BE2C (cell line): ENCODE measurements at places on chromosomes 3 and 15.
A peak's percentile ranks its signal among the peaks of the same experiment; 100 is the strongest.

DNA sequence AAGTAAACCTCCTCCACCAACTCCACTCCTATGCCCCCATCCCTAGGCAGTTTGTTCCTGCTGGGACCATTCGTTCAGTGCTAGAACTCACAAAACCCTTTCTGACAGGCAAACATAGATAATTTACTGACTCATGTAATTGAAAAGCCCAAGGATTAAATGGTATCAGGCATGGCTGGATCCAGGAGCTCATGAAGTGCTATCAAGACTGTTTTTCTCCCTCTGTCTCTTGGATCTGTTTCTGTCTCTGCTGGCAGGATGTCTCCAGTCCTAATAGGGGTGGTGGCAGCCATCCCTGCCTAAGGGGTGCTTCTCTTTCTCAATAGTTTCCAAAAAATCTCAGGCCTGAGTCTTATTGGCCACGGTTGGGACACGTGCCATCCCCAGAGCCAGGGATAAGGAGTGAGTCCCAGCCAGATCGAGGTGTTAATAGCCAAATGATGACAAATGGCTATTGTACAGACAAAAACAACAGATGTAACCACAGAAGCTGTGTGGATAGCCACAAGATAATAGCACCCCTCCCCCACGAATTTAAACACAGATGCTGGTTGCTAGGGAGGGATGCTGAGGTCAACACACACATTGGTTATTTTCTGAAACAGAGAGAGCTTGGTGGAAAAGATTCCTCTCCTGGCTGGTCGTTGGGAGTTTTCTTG, 168.6 kb downstream of the SHQ1 start:
- DNase-seq: no peak

DNA sequence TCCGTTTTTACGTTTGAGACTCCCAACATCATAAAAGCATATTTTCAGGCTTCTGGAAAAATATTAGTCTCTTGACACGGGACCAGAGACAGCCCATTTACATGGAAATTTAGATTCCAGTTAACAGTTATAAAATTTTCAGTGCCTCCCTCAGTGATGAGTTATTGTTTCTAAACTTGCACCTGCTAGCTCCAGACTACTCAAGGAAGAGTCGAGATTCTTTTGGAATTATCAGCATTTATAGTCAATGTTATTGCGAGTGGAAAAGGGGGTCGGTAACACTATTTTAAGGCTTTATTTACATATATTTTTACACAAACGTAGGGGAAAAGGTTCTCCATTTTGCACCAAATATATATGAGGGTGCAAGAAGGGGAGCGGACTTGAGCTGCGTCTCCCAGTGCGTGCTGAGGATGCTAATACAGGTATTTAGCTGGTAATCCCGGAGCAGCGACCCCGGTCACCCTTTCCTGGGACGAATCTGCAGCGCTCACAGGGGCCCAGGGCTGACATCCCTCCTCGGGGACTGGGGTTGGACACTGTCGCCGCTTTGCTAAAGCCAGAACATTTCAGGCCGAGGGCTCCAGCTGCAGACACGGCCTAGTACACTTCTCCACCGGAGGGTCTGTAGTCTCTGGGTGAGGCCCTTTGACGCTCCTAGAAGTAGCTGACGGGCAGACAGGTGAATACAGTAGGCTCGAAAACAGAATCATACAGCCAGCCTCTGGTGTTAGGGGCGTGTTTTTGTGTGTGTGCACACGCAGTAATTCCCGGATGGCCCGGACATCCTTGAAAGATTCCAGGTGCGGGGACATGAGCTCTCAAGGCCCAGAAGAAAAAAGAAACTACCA, 729 bp upstream of the ZBTB11 start:
- peak; percentile 26 for DNase-seq

GRCh38 chr3:72702997-72703396, 145.2 kb downstream of the SHQ1 start:
- no peak for DNase-seq

GRCh38 chr3:54931182-54931581, 3.3 kb upstream of the LRTM1 start:
- DNase-seq: no peak

- DNase-seq: peak; percentile 66
Observed at GRCh38 chr3:49671291-49672288, 2.6 kb upstream of the APEH start.

DNA sequence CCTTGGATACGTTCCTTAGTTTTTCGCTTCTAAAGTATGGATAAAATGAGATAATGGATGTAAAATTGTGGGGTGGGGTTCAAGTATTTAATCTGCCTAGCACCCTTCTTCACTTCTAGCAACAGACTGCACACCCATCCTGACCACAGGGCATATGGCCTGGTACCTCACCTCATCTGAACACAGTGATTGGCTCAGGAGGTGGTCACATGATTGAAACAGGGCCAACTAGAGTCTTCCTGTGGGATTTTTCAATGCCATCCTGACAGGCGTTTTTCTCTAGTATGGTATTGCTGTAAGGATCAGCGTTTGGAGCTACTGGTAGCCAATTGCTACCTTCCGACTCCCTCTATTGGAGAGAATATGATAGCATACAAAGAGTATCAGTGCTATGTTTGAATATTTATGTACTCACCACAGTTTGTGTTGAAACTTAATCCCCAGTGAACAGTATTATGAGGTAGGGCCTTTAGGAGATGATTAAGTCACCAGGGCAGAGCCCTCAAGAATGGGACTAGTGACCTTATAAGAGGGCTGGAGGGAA, 172.2 kb downstream of the PPM1L start:
- peak; percentile 45 for DNase-seq

- no peak for DNase-seq
Observed at GRCh38 chr15:72764656-72765055, 18.9 kb downstream of the ADPGK start.

DNA sequence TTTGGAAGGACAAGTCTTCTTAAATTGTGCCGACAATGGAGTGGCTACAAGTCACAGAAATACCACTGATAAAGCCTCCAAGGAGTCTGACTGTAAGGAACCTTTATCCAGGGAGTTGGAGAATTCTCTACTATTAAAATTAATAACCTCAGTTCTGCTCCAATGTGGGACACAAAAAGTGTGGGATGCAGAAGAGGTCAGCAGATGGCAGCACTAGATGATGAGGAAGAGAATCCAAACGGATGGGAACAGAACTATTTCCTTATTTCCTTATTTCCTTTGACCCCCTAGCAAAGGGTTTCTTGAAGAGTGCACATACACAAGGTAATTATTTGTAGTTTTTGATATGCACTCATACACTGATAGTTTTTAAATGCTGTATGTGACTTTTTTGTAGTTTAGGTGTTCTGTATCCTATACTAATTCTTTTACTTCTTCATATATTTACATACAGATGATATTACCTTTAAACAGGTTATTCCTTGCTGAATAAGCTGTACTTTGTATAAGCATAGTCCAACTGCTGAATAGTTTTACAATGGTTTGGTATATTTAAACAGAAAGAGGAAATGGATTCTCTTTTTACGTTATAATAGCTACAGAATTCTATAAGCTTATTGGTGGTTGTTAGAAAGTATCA, 25.6 kb upstream of the NLGN1 start:
- DNase-seq: peak; percentile 18

DNA sequence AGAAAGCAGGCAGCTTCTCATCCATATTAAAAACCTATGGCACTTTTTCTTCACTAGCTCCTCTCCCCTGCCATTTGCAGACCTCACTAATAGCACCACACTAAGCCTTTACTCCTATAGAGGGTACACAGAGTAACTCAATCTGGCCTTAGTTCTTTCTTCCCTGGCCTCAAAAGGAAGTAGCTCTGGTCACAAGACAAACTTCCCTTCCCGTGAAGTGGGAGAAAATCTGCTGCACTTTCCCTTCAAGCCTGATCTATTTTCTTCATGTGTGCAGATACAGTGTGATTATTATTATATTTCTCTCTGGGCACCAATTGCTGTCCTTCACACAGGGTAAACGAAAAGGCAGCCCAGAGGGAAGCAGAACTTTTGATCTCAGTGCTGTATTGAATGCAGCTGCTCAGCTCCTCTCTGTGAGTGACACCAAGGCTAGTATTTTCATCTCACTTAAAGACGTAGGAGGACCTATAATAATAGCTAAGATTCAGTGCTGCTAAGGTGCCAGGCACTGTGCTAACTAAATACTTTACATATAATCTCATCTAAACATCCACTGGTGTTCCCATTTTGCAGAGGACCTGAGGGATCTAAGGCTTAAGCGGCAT, 61.9 kb upstream of the RASGRP1 start:
- no peak for DNase-seq

- no peak for DNase-seq
Observed at GRCh38 chr3:129973853-129974563, 512 bp upstream of the TRH start.
